Left lung (tissue), 14 donors: ENCODE measurements at places on chromosomes 11 and 22. TPM values are rescaled to one million over a fixed set of nuclear protein-coding genes. Genes with fewer than 3 reads are reported as not detected.

DNA sequence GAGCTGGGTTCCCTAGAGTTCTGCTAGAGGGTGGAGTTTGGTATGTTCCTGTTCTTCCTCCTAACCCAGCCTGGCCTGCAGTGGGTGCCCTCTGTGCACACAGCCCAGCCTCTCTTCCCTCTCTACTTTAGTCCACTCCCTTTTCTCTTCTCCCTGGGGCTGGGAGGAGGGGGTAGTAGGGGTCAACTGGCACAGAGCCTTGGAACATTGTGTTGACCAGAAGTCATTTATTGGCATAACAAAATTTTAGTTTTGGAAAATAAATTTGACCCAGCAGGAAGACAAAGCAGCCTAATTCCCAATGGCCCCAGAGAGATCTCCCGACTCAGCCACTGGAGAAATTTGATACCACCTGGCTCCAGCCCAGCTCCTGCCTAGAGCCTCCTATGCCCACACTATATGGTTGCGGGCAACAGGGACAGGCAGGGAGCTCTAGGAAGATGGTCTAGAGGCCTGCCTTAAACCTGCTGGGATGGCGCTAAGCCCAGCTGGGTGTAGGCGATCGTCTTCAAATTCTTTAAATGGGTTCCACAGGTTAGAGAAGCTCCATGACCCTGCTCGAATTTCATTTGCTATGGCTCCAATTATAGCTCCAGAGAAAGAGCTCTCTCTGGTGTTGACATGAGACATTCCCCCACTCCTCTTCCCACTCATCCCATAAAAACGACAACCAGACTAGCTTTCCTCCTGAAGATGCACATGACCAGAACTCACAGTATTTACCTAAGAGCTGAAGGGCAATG, 9.9 kb downstream of the PCSK7 start:
- DNase-seq, result peak; percentile 41

DNA sequence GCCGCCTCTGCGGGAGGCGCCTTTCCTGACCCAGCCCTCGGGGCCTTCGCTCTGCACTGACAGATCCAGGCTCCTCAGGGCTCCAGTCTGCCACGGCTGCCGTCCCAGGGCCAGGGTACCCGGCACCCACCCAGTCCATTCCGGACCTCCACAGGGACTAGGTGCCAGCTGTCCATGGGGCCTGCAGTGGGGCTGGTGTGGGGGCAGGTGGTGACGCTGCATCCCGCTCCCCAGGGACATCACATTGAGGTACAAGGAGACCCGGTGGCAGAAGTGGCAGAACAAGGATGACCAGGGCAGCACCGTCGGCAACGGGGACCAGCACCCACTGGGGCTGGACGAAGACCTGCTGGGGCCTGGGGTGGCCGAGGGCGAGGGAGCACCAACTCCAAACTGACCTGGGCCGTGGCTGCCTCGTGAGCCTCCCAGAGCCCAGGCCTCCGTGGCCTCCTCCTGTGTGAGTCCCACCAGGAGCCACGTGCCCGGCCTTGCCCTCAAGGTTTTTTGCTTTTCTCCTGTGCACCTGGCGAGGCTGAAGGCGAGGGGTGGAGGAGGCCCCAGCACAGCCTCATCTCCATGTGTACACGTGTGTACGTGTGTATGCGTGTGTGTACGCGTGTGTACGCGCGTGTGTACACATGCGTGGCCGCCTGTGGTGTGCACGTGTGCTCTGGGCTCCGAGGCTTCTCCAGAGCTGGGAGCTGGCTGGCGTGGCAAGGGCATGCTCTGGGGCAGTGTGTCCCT, 16.7 kb downstream of the RNH1 start:
- DNase-seq, result peak; percentile 69

DNA sequence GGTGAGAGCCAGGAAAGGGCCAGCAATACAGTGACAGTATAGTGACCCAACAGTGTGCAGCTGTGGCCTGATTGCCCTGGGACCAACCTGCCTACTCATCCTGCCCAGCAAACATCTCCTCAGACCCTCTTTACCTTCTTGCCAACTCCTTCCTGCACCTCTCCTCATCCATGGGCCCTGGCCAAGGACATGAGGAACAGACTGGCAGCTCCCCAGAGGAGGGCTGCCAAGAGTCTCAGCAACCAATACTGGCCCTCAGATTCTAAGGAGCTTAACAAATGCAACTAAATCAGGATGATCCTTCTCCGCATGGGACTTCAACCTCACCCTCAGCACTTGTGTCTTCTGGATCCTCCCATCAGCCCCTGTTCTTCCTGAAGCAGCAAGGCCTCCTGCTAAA, 77.0 kb downstream of the RPL27A start:
- no peak for DNase-seq

- DNase-seq, result no peak
These were observed 1.4 kb downstream of the ZFP91 start for GRCh38 chr11:58580311-58580710.

DNA sequence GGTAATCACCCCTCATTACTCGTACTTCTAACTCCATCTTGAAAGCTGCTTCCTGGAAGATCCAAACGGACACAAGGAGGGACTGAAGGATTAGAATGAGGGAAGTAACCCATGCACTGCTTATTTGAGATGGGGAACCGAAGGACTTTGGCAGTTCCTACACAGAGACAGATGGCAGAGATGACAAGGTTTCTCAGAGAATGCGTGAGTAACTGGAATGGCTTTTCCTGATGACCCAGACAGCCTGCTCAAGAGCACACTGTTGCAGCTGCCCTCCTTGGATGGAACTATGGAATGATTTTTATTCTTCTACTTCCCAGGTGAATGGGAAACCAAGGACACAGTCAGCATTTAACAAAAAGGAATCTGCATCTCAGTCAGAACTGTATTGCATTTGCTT, 7.3 kb downstream of the KCNJ11 start:
- no peak for DNase-seq

DNA sequence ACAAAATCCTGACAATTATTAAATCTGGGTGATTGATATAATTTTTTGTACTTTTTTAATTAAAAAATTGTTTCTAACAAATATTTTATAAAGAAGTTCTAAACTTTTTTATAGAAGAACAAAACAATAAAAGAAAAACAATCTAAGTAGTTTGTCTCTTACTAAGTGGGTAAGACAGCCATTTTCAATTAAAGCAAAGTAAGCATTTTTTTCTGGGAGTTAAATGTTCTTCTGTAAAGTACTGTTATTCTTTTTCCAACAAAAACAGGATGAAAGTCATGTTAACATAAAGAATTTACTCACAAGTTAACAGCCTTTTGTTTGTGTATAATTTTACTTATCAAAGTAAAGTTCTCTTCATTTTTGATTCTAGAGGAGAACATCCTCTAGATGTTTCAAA, 1029.9 kb downstream of the JRKL start:
- DNase-seq, result no peak

GRCh38 chr11:80727315-80727714, 1286.5 kb upstream of the TENM4 start:
- DNase-seq, result no peak

GRCh38 chr11:81345609-81346008, 1388.1 kb downstream of the FAM181B start:
- no peak for DNase-seq

DNA sequence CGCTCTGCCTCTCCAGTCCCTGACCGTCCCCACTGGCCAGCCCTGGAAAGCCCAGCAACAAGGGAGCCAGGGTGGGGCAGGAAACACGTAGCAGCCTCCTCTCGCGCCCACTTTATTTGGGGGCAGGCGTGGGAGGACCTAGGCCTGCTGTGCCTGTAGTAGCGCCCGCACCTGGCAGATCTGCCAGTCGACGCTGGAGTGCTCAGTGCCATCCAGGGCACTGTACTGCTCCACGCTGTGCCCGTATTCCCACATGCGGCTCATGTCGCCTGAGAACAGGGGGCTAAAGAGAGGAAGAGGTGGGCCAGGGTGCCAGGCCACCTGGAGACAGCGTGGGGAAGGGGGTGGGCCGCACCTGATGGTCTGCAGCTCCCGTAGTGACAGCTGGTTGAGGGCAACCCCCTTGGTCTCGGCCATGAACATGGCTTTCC, 17.0 kb upstream of the DRICH1 start:
- DNase-seq, result no peak

DNA sequence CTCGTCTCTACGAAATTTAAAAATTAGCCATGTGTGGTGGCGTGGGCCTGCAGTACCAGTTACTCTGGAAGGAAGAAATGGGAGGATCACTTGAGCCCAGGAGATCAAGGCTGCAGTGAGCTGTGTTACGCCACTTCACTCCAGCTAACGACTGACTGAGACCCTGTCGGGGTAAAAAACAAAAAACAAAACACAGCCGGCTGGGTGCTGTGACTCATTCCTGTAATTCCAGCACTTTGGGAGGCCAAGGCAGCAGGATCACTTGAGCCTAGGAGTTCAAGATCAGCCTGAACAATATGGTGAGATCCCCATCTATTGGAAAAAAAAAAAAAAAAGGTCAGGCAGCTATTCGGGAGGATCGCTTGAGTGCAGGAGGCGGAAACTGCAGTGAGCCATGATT, 2.4 kb downstream of the PAFAH1B2 start:
- no peak for DNase-seq

- DNase-seq, result no peak
These were observed 34.2 kb downstream of the DNHD1 start for GRCh38 chr11:6531267-6531752.

DNA sequence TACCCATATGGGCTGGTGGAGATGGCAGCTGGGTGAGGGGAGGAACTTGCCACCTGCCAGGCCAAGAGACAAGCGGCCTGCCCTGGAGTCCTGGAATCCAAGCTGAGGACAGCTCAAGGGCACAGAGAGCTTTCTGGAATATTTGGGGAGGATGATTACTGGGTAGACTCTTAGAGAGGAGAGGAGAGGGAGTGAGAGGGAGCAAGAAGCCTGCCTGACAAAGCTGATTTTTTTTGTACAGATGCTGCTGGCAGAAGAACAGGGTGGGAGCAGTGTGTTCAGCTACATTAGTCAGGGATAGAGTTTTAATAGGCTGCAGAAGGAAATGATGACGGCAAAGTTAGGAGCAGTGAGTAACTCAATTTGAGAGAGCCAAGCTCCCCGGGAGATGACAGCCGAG, 299.3 kb downstream of the NXPE2 start:
- DNase-seq, result no peak

The RFPL2 gene
- polyA plus RNA-seq, result 0.15 TPM

The OR4C6 gene
- polyA plus RNA-seq, result not detected

The LIPT2 gene
- 5.0 TPM for polyA plus RNA-seq

The EFCAB6 gene
- polyA plus RNA-seq, result 5.5 TPM

The TNNI2 gene
- 0.32 TPM for polyA plus RNA-seq

The SHANK2 gene
- 28.1 TPM for polyA plus RNA-seq
